ENCODE measurements at places on chromosomes 7 and 10.

GRCh38 chr7:132647311-132647710 lies 71.0 kb upstream of the PLXNA4 start:
- no peak for DNase-seq

DNA sequence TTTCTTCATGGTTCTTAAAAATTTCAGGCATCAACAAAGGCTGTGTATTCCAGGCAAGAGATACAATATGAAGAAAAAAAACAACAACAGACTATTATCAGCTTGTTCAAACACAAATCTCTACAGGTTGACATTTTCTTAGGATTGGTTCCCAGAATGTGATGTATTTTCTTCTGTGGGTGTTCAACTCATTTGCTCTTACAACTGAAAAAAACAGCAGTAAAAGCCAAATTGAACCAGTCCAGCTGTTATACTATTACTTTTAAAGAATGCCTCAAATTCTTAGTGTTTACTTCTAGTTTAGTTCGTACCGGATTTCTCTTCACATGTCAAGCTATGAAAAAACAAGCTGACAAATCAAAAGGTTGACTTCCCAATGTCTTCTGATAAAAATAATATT lies 60.7 kb downstream of the CNTNAP2 start:
- DNase-seq: no peak

DNA sequence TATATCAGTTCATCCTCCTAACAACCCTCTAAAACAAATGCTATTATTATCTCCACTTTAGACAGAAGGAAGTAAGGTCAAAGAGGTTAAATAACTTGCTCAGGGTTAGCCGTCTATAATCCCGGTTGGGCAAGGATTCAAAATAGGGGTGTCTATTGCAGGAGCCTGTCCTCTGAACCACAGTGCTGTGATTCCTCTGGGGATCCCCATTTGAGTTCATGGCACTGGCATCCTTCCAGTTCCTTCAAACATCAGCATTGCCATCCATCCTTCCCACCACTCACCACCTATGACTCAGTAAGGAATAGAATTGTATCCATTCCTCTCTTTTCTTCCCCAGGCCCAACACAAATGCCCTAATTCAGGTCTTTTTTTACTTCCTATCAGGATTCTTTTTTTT lies 25.6 kb downstream of the HPS6 start:
- no peak for DNase-seq

- DNase-seq: no peak
Measured at GRCh38 chr7:158129037-158130022, 458.3 kb downstream of the PTPRN2 start.

DNA sequence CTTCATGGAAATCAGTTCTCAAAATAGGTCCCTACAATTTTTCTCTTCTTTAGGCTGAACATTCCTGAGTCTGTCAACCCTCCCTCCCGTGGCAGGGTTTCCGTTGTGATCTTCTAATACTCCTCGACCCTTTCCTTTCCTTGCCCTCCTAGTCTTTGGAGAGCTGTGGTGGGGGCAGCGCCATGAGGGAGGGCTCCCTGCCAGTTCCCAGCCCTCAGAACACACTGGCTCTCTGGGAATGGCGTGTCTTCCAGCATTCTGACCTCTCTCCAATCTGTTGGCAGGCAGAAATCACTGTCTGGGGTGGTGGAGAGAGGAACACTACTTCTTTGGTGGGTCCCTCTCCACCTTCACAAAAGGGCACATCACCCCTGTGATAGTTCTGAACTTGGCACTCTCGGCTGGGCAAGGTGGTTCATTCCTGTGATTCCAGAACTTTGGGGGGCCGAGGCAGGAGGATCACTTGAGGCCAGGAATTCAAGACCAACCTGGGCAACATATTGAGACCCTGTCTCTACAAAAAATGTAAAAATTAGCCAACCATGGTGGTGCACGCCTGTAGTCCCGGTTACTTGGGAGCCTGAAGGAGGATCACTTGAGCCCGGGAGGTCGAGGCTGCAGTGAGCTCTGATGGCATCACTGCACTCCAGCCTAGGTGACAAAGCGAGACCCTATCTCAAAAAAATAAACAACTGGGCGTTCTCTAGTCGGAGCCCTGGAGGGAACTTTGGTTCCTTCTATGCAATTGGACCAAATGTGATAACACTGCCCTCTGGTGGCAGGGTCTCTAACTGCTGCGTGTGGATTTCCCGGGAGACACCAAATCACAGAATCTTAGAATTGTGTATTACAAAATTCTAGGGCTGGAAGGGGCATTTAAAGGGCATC lies 13.1 kb upstream of the ARPC1A start:
- no peak for DNase-seq

DNA sequence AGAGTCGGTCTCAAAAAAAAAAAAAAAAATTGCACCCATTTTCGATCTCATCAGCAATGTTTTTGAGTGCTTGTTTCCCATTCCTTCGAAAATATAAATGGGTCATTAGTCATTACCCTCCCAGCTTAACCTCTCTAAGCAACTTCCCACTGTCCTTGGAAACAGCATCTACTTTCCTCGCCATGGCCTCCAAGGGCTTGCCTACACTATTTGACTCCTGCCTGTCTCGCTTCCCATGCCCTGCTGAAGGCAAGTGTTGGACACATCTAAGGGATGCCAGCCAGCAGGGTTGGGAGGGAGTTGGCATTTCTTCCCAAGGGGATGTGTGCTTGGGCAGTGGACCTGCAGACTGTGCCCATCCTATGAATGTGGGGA lies 12.7 kb upstream of the RHBDD2 start:
- DNase-seq: no peak

GRCh38 chr7:22572937-22573336 lies 72.9 kb upstream of the STEAP1B start:
- DNase-seq: no peak

- DNase-seq: no peak
Measured at GRCh38 chr10:112996462-112996861, 46.4 kb downstream of the TCF7L2 start.

DNA sequence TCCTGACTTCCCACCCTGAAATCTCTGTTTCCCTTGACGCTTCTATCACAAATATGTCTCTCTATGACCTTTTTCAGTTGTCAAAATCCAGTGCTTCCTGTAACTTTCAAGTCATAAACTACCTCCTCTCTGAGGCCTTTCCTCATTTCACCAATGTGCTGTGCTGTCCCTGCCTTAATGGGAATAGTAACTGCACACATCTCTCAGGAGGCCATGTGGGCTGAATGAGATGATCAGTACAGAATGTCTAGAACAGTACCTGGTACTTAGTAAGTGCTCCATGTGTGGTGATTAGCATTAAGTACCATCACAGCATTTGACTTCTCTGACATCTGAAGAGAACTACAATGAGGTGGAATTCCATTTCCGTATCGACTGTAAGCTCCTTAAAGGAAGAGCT lies 588.5 kb downstream of the KCNMA1 start:
- no peak for DNase-seq

GRCh38 chr10:13092291-13093102 lies 7.5 kb upstream of the OPTN start:
- no peak for DNase-seq

Measured in Right ventricle myocardium inferior (tissue), 1 donor.